Stimulated activated CD4-positive, alpha-beta T cell treated with anti-CD3 and anti-CD28 coated beads, TNF-alpha, amount 100 ng/mL, for 4 hours (primary cell): ENCODE measurements at places on chromosomes 16 and 17.

DNA sequence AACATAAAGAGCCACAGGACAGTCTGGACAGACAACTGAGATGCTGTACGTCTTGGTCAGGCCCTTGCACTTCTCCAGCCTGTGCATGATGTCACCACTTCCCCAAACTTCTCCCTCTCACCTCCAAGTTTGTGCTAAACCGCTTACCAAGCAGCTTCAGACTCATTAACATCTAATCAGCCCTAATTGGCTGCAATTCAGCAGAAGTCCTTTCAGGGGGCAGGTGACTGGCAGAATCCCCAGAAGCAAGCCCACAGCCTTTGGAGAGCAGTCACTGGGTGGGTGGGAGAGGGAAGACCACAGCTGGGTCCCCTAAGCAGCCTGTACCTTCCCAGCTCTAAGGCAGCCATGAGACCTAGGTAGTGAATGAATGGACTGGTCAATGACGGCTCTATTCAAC is 161.4 kb downstream of the GRIN2A start:
- DNase-seq = no peak

DNA sequence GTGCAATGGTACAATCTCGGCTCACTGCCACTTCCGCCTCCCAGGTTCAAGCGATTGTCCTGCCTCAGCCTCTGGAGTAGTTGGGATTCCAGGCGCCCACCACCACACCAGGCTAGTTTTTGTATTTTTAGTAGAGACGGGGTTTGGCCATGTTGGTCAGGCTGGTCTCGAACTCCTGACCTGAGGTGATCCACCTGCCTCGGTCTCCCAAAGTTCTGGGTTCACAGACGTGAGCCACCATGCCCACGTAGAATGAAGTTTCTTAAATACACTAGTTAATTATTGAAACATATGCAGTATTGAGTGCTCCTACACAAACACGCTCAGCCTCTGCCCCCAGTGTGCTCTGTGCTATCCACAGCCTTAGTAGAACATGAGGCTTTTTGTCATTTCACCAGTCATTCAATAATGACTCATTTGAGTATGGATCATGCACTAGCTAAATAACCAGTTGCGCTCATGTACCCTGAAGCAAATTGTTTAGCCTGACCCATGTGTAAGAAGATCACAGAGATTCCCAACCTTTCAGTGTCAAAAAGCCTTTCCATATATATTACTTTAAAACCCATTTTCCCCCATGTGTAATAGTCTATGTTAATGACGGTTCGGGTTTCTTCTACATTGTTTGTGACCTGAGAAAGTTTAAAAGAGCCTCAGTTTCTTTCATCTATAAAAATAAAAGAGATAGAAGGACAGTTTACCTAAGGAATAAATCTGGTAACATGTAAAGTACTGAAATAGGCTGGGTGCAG is 49.7 kb downstream of the TUBD1 start:
- DNase-seq = peak; percentile 63

GRCh38 chr16:3009568-3010390 is 2.9 kb upstream of the CLDN9 start:
- no peak for DNase-seq

DNA sequence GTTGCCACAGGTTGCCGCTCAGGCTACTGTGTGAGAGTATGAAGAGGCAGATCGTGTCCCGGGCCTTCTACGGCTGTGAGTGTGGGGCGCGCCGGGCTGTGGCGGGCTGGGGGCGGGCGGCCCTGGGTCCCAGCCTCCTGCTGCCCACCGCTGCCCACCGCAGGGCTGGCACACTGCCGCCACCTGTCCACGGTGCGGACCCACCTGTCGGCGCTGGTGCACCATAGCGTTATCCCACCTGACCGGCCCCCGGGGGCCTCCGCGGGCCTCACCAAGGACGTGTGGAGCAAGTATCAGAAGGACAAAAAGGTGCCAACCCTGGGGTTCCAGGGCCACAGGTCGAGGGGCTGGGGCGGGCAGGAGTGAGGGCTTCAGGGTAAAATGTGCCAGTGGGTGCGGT is 28.7 kb downstream of the MNT start:
- DNase-seq = no peak

DNA sequence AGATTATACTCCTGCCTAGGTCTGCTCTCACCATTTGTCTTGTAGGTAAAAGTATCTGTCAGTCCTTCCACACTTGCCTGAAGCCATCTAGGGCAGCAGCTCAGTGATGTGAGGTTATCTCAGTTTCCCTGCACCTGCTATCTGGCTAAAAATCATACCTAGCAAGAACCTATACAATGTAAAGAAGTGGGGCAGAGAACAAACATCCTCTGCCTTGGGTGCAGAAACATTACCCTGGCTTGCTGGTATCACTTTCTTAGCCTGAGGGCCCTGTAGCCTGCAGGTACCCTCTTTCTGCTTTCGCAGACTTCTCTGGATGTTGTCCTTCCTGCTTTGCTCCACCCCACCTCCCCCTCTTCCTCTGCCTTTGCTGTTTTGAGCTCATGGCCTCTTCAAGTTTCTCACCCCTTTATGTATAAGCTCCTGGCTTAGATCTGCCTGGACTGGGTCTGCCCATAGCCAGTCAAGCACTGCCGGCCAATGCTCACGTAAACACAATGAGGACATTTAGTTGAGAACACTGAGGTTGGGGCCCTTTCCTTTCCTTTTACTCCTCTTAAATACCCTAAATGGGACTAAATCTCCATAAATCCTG is 8.7 kb upstream of the SDK2 start:
- DNase-seq = no peak

DNA sequence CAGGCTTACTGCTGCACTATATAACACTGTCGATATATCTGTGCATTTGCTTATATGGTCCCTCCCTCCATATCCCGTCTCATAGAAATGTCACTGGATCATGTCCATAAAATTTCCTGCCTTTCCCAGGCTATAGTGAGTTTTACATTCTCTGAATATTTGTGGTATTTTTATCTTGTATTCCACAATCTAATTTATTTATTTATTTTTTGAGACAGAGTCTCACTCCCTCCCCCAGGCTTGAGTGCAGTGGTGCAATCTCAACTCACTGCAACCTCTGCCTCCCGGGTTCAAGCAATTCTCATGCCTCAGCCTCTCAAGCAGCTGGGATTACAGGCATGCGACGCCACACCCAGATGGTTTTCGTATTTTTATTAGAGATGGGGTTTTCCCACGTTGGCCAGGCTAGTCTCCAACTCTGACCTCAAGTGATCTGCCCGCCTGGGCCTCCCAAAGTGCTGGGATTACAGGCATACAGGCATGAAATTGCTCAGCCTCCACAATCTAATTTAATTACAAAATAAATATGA is 12.9 kb downstream of the TRIM37 start:
- no peak for DNase-seq

DNA sequence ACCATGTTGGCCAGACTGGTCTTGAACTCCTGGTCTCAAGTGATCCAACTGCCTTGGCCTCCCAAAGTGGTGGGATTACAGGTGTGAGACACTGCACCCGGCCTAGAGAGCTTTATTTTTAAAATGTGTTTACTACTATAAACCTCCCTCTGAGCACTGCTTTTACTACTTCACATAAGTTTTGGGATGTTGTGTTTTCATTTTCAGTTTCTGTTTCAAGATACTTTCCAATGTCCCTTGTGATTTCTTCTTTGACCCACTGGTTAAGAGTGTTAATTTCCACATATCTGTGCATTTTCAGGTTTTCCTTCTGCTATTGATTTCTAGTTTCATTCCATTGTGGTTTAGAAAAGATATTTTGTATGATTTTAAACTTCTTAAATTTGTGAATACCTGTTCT is 74.4 kb downstream of the NETO2 start:
- DNase-seq = no peak

GRCh38 chr16:3957344-3957980 is 76.9 kb upstream of the CREBBP start:
- DNase-seq = no peak

- no peak for DNase-seq
Observed at GRCh38 chr16:6132121-6132520, 1034.5 kb upstream of the EEF2KMT start.

DNA sequence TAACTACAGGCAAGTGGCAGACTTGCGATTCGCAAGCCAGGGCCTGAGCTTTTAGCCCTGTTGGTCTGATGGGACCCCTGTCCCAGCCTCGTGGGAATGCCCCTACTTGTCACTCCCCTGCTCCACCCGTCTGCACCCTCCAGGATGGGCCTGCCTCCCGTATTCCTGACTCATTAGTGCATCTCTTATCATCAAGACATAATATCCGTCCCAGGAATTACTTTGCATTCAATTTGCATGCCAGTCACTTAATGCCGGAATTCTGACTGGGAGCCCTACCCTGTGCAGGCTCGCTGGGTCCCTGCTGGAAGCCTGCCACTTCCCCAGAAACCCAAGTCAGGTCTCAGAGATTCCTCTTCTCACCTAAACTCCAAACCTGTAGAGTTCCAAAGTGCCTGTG is 3.3 kb downstream of the PRSS53 start:
- DNase-seq = no peak

GRCh38 chr17:64232466-64233262 is 30.4 kb downstream of the TEX2 start:
- no peak for DNase-seq

DNA sequence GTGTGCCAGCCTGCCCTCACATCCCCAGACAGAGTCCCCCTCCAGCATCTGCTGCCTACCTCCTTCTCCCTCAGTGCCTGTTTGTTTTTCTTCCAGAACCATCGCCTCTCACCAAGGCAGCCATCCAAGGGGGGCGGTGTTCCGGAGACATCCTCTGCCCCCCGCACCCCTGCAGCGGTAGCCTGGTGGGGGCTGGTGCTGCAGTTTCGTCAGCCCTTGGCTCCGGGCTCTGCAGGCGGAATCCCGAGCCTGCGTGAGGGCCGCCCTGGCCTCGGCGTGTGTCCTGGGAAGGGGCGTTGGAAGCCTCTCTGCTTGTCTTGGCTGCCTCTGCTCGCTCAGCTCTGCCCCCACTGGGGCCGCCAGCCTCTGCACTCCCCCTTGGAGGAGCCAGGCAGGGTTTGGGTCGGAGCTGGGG is 126.0 kb upstream of the CIBAR2 start:
- no peak for DNase-seq

- no peak for DNase-seq
Observed at GRCh38 chr16:30903596-30903995, 7.2 kb downstream of the CTF1 start.

- DNase-seq = no peak
Observed at GRCh38 chr17:48389903-48390302, 40.1 kb downstream of the SKAP1 start.

DNA sequence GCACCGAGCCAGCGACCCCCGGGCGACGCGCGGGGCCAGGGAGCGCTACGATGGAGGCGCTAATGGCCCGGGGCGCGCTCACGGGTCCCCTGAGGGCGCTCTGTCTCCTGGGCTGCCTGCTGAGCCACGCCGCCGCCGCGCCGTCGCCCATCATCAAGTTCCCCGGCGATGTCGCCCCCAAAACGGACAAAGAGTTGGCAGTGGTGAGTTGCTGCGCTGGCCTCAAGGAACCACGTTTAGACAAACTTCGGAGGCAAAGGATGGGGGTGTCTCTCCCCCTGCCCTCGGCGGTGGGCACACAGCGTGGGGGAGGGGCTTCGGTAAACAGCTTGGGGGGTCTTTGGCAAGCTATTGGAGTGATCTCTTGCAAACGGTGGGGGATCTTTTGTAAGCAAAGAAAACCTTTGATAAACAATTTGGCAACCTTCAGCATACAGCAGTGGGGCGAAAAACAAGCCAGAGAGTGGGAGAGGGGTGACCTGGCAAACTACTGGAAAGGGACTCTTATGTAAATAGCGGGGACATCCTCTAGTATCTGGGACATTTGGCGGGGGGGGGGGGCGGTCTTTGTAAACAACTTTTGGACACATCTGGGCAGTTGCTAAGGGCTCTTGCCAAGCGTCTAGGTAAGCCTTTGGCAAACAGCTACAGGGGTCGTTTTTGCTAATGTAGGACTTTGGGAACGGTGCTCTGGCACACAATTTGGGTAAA is 587 bp downstream of the MMP2 start:
- DNase-seq = no peak

- DNase-seq = peak; percentile 12
Observed at GRCh38 chr17:34542700-34543336, 36.6 kb upstream of the TMEM132E start.

DNA sequence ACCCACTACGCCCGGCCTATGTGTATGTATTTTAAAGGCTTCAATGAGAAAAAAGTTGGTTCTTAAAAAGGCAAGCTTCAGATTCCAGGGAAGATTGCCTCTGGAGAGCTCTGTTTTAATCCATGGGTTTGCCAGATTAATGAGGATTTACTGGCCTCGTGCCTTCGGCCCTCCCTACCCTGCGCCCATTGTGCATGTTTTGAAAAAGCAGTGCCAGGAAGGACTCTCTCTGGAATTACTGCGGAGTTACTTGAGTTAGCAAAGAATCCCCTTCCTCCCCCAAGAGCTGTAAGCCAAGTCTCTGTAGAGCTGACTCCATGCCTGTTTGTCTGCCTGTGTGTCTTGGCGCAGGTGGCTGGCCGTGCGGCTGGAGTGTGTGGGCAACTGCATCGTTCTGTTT is 98.9 kb downstream of the ABCC6 start:
- no peak for DNase-seq

DNA sequence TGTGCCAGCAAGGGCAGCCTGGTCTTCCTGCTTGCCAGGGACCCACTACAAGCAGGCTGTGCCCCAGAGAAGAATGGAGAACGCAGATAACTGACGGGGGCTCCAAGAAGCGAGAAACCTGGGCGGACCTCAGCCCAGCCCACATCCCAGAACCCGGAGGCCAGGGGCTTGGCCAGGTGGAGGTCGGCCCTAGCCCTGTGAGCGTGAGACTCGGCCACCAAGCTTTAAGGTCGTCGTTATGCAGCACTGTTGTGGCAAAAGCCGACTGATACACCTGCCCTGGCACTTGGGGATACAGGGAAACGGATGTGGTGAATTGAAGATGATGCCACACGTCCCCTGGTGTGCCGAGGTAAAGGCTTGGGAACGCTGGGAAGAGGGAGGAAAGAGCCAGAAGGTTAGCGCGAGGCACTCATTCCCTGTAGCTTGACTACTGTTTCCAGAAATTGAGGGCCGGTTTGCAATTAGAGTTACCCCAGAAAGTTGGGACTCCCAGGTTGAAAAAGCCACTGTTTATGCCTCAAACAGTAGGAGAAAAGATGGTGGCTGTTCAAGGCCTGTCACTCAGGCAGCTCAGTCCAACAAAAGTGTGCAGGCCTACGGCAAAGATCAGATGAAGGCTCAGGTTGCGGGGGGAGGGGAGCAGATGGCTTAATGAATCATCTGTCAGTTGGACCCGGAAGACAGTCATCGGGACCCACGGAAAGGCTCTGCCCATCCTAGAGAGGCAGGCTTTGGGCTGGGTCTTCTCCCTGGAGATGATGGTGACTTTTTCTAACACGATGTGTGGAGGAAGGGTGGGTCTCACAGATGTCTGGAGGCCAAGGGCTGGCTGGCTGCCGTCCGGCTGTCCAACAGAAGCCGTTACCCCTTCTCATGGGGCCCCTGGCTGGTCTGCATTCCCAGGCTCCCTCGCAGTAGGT is 45.6 kb upstream of the BAHCC1 start:
- DNase-seq = no peak
